Cortex of kidney (tissue), 1 donor: ENCODE measurements at places on chromosomes 3 and 15.

GRCh38 chr3:129614435-129614834 is 8.0 kb upstream of the PLXND1 start:
- no peak for DNase-seq

DNA sequence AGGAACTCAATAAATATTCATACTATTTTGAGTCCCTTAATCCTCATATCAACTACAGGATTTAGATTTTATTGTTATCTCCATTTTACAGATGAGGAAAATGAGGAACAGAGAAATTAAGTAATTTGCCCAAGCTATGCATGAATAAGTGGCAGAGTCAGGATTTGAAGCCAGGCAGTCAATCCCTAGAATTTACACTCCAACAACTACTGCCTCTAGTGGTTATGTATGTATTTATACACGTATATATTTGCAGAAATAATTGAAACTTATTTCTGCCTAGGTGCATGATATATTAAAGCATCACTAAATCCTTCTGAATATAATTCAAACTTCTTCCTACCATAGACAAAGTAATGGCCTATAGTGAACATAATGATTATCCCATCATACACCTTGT is 137.4 kb downstream of the SERPINI1 start:
- no peak for DNase-seq

GRCh38 chr3:192826214-192827006 is 91.2 kb downstream of the MB21D2 start:
- DNase-seq, result no peak

GRCh38 chr15:94610485-94610884 is 379.1 kb downstream of the MCTP2 start:
- no peak for DNase-seq

DNA sequence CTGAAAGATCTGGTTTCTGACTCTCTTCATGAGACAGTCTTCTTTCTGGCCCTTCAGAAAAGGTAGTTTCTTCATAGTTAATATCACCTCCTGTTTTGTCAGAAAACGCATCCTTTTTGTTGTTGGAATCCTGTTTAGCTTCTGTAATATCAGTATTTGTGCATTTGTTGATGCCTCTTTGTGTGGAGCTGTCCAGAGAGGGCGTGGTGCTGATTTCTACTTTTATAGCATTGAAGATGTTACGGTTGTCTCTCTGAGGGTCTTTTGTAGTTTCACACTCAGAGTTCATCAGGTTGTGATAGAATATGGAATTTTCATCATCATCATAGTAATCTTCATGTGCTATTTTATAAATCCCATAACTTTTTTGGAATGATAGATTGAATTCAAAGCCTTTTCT is 8.9 kb downstream of the GPR149 start:
- DNase-seq, result no peak

- no peak for DNase-seq
Observed at GRCh38 chr3:100548053-100548452, 55.6 kb downstream of the TMEM45A start.

DNA sequence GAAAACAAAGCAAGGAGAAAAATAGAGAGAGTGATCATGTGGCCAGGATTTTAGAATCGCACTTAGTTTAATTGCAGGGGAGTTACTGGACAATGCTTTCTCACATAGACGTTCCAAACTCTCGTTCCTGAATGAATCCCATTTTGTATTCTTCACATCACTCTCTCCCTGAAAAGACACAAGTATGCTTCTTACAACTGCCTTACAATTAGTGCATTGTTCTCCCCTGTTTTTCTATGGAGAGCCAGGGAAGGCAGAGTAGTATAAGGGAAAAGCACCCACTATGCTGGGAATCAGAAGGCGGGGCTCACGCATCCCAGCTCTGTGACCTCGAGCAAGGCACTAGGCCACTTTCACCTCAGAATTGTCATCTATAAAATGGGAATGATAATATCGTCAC is 14.4 kb downstream of the TMOD2 start:
- no peak for DNase-seq

- no peak for DNase-seq
Observed at GRCh38 chr15:38660738-38661137, 96.1 kb upstream of the RASGRP1 start.

DNA sequence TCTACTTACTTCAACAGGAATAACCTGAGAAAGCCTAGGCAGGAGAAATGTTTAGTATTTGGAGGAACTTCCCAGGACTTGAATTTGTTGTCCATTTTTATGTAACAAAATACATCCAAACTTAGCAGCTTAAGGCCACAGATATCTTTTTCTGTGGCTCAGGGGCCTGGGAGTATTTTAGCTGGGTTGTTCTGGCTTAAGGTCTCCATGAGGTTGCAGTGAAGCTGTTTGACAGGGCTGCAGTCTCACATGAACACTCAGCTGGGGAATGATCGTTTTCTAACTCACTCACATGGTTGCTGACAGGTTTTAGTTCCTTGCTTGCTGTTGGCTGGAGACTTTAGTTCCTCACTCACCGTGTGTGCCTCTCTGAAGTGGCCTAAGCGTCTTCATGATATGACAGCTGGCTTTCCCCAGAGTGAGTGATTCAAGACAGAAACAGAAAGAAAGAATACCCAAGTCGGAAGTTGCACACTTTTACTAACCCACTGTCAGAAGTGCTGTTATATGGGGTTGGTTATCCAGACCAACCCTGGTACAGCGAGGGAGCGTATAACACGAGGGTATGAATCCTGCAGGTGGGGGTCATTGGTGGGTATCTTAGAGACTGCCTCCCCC is 229.7 kb upstream of the TBL1XR1 start:
- no peak for DNase-seq

GRCh38 chr3:65230261-65231139 is 542.7 kb upstream of the ADAMTS9 start:
- DNase-seq, result no peak

DNA sequence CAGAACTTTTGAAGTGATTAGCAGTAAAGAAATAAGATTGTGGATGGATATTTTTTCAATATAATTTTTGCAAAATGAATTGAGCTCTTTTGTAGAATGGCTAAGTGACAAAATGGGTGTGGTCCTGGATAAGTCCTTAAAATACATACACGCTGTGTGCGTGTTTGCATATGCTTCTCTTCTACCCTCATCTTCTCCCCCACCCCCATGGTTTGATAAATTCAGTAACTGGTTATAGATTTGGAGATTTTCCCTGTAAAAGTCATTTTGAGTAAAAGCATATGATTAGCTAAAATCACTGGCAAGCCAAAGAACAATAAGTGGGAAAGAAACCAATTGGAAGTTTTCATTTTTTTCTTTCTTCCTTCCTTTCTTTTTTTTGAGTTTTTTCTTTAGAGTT is 453.9 kb upstream of the MDFIC2 start:
- no peak for DNase-seq

DNA sequence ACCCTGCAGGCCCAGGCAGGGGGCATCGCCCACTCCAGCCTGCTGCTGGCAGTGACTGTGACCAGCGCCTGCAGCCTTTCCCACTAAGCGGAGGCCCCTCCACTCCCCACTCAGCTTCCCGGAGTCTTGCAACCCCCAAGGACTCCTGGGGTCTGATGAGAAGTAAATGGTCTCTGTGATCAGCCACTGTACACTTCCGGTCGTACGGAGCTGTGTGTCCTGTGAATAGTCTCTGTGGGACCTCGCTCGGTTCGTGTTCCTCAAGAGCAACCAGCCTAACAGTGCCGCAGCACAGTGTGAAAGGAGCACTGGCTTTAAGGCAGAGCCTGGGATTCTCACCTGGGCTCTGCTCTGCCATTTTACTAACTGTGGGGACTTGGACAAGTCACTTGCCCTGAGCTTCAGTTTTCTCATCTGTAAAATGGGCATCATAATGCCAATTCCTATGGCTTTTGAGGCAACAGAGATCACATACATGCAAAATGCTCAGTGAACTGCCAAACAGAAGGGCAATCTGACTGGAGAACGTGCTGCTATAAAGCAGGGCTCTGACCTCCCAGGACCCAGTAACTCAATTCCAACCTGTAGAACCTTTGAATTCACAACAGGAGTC is 26.7 kb downstream of the TMEM43 start:
- no peak for DNase-seq

DNA sequence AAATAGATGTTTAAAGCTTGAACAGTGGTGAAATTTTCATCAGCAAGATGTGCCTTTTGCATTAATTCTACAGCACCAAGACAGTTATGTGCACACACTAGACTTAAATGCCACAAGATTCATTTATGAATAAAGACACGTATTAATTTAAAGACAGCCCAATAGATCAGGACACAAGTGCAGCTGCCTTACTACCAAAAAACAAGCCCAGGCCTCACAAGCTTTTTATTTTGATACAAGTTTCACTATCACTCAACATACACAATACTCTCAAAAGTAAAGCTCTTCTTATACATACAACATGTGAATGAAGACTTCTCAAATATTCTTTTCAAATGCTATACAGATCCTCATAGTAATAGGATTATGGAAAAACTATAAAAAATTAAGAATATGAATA is 2.4 kb downstream of the ACAP2 start:
- no peak for DNase-seq

GRCh38 chr15:75732809-75733451 is 20.3 kb upstream of the CSPG4 start:
- no peak for DNase-seq

DNA sequence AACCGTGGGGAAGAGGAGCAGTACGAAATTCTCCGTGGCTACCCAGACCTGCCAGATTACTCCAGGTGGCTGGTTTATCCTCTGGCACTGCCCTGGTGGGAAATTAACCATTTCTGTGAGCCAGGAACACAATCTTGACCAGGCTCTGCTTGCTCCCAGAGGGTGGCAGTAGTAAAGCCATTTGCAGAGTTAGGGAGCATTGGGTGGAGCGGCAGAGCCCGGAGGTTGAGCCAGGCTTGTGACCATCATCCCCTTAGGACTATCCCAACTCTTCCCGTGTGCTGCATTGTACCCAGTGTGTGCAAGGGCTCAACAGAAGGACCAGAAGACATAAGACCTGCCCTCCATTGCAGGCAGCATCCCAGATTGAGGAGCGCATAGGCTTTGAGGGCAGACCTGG is 5.3 kb downstream of the KNG1 start:
- no peak for DNase-seq

- no peak for DNase-seq
Observed at GRCh38 chr3:61882253-61882652, 320.9 kb downstream of the PTPRG start.

DNA sequence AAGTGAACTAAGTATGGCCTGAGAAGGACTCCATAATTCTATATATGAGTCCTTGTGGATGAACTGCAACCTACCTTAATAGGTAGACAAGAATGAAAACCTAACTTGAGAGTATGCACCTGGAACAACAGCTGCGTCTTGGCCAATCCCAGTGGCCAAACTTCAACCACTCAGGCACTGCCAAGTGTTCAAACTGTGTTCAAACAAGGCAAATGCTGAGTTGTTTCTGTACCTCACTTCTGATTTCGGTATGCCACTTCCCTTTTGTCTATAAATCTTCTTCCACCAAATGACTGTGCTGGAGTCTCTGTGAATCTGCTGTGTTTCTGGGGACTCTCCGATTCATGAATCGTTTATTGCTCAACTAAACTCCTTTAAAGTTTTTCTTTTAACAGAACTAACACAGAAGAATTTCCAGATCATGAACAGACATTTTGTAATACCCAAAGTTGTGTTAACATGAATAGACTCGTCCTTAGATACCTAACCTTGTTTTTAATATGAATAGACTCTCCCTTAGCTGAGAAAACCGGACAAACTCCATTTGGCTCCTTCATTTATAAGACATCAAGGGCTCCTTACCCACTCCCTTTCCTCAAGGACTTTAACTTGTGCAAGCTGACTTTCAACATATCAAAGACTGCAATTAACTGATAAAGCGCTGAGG is 4.1 kb downstream of the ZNF717 start:
- no peak for DNase-seq

DNA sequence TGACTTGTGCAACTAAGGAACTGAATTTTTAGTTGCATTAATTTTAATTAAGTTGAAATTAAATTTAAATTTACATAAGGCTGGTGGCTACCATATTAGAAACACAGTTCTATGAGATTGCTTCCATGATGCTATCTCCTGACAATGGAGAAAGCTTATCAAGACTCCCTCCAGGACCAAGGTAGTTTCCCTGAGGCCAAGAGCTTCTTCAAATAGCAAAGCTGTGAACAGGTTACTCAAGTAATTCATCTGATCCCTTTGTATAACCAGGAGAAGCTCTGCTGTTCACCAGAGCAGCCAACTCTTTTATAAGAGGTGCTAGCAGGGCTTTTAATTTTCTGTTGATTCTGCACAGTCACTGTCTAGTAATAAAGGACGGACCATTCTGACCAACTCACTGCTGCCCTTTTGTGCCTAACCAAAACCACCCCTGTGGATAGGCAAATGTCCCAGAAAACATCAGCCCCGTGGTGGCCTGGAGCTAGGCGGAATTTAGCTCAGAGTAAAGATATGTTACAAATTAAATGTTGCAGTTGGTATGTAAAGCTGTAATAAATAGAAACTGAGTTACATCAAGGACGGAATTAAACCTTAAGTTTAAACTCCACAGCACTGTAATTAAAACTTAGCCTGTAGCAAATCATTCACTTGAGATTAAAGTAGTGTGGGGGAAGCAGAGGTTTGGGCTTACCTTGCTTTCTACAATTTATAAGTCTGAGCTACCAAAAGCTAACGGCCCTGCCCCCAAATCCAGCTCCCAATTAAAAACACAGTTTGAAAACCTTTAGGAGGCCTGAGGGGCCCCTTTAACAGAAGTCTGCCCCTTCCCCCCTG is 55.6 kb upstream of the LRTM1 start:
- no peak for DNase-seq

DNA sequence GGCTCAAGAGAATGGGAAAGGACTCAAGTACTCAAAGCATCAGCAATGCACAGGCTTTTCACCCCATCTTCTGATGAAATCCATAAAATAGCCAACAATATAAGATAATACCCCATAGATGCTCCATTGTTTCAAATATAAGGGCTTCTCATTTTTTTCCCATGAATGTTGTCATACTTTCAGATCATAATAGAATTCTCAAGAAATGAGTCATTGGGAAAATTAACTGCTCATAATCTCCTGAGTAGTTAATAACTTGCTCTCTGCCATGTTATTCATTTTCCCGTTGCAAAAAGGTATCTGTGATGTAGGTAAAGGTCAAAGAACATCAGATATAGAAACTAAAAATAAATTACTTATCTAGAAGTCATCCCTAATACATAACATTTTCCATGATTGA is 121.9 kb downstream of the NSUN3 start:
- DNase-seq, result no peak

DNA sequence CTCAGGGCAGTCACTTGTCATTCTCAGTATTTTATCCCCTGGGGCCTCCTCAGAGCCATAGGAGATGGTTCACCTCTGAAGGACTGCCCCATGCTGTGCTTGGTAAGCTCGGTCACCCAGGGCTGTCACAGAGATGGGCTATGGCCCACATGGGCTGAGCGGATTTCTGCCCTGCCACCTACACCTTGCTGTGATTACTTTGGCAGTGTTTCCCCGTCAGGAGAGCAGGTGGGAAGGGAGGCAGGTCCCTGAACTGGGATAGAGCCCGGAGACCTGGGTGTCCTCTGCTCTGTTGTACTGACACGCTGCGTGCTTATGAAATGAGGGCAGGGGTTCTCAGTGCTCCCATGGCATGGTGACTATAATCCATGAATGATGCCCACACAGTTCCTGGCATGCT is 48.9 kb downstream of the APBA2 start:
- DNase-seq, result no peak

GRCh38 chr3:14564741-14565140 is 24.6 kb upstream of the GRIP2 start:
- DNase-seq, result no peak
